ENCODE measurements at places on chromosomes 7 and 10.
A peak's percentile ranks its signal among the peaks of the same experiment; 100 is the strongest.

DNA sequence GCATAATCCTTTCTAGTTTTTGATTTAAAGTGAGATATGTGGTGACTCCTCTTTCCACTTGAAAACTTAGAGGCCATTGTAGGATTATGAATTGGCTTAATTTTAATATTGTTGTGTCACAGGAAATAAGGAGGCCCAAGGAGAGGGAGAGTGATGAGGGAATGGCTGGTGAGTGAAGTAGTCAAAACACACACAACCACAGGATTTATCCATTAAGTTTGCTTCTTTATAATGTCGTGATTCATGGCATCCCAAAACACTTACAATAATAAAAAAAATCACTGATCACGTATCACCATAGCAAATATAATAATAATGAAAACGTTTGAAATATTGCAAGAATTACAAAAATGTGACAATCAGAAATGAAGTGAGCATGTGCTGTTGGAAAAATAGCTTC lies 1215.5 kb upstream of the LRRTM3 start:
- DNase-seq = no peak

GRCh38 chr7:43649755-43650274 lies 66.9 kb downstream of the STK17A start:
- DNase-seq = no peak

GRCh38 chr10:119113751-119114732 lies 10.1 kb downstream of the DENND10 start:
- DNase-seq = no peak

DNA sequence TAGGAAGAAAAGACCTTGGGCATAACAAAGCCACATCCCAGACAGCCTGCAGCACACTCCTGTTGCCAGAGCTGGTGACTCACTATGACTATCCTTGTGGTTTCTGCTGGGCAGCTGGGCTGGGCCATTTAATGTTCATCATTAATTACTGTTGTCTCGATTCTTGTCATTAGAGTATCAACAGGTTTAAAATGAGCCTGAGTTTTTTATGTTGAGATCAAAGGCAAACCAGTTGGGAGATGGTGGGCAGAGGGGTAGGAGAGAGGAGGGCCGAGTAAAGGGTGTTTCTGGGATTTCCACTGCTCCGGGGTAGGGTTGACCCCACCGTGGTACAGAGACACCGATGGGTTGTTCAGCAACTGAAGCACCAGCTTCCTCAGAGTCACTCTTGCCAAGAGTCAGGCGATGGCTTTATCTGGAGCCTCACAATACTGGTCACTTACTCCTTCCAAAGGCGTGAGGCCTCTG lies 128.7 kb upstream of the LYZL1 start:
- DNase-seq = no peak

DNA sequence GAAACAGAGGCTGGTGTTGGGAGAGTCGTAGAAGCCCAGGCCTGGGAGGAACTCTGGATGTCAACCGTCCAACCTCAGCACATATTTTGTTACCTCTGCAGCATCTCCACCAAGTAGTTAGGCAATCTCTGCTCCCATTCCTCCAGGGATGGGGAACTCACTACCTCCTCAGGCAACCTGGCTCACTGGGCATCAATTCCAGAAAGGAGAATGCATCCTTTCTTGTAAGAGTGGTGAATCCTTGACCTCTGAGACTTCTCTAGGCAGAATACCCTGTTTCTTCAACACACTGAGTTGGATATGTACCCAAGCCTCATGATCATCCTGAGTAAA lies 136.7 kb upstream of the ZMIZ1 start:
- no peak for DNase-seq

DNA sequence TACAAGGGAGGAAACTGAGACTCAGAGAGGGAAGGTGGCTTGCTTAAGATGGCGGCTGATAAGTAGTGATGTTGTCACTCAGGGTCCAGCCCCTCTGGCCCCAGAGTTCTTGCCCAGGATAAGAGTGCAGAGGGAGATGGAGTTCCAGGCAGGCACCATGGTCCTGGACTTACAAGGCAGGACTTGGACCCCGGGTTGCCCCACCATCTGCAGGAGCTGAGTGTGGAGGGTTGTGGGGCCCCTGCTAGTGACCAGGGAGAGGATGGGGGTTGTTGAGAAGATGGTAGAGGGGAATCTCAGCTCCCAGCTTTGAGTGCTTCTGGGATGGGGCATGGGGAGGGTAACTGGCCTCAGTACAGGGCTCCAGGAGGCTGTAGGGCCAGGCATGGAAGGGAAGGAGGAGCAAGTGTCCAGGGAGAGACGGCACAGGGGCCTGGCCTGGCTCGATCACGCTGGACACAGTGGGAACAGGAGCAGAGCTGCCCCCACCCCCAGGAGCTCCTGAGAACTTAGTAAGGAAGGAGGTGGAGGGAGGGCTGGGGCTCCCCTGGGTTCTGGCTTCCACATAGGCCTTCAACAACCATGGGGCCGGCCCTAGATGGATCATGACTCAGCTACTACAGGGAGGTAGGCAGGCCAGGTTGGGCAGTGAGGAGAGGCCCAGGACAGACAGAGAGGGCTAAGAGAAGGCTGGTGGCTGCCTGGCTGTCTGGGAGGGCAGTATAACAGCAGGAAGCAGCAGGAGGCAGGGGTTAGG lies 28.2 kb downstream of the PPIF start:
- no peak for DNase-seq

DNA sequence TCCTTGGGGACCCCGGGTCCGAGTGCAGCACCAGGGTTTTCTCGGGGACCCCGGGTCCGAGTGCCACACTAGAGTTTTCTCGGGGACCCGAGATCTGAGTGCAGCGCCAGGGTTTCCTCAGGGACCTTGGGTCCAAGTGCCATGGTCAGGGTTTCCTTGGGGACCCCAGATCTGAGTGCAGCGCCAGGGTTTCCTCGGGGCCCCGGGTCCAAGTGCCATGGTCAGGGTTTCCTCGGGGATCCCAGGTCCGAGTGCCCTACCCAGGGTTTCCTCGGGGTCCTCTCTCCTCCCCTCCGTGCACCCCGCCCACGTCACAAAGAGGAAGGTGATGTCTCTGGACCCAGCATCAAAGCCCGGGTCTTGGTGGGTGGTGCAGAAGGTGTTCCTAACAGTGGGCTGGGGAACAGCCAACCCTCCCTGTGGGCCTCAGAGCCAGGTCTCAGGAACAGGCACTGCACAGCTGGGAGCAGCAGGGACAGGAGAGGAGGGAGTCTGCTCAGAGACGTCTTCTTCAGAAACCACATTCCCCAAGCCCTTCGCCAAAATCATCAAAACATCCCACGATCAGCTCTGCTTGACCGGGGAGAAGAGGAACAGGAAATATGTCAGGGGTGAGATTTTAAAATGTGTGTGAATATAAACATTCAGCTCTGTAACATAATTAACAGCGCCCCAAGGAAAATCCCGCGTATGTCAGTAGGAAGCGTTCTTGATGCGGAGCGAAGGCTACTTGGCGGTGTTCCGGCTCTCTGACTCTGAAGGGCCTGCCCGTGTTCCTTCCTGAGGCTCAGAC lies 540.7 kb downstream of the DNAJB6 start:
- no peak for DNase-seq

- no peak for DNase-seq
These were observed 171.3 kb upstream of the ITGB1 start for GRCh38 chr10:33129141-33129995.

GRCh38 chr7:129136887-129137642 lies 7.4 kb upstream of the TSPAN33 start:
- no peak for DNase-seq

- no peak for DNase-seq
These were observed 123.3 kb upstream of the FZD1 start for GRCh38 chr7:91140982-91141381.

GRCh38 chr10:78740976-78741915 lies 327.5 kb upstream of the ZMIZ1 start:
- DNase-seq = no peak

GRCh38 chr7:133947458-133948254 lies 179.5 kb upstream of the LRGUK start:
- no peak for DNase-seq

- no peak for DNase-seq
These were observed 3.2 kb downstream of the DPYSL4 start for GRCh38 chr10:132189810-132190422.

DNA sequence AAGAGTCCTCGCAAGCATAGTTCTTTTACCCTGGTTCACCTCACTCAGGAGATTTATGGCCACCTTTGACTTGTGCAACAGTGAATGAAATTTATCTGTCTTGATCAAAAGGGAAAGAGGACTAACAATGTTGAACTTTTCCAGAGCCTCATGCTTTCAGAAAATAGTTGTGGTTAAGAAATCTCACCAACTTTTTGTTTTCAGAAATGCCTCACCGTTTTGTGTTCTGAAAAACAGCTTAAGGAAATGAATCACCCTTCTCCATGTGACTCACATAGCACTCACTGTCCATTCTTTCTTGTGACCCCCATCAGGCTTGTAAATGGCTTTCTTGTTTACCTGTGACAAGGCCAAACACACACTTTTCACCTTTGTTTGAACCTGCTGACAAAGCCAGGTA lies 148.6 kb upstream of the FAM3C start:
- no peak for DNase-seq

DNA sequence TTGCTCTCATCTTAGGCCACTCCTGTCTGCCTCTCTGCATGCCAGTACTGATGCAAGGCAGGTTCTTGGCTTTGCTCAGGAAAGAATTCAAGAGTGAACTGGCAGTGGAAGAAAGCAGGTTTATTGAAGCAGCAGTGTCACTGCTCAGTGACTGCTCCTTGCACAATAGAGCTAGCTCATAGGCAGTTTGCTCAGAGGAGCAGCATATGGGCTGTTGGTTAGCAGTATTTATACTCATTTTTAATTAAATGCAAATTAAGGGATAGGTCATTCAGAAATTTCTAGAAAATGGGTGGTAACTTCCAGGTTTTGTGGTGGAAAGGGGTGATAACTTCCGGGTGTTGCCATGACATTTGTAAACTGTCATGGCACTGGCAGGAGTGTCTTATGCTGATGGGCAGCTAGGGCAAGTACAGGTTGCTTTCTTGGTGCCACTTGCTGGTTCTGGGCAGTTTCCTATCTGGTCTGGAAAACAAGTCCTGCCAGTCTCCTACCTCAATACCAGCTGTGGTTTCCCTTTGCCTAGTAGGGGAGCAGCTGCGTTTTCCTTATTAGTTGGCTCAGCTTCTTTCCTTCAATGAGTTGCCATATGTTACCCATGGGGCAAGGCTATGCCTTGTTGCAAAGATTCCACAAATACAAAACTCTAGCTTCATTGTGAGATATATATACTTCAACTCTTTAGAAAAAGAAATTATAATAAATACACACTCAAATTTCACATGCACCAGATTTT lies 64.8 kb upstream of the CALD1 start:
- DNase-seq = no peak

- no peak for DNase-seq
These were observed 15.8 kb upstream of the TRIM8 start for GRCh38 chr10:102628451-102628911.

GRCh38 chr7:151833213-151833651 lies 43.7 kb downstream of the PRKAG2 start:
- DNase-seq = no peak

DNA sequence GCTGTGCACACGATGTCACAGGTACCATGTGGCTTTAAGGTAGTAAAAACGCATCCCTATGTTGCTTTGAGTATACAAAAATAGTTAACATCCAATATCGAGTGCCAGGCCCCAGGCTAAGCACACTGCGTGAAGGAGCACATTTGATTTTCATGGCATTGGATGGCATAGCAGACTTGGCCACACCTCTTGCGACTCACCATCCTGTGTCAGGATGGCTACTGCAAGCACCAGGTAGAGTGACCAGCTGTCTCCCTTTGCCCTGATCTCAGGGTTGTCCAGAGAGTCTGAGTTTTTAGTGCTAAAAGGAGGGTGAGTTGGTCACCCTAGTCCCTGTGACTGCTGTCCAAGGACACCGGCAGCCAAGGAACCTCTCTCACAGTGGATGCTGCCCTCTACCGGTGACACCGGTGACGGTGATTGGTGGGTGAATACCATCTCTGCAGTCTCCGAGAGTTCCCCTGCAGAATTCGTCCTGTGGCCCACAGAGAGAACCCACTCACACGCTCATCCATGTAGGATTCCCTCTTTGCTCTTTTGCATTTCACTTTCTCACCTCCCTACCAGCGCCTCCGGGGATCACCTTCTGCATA lies 76.1 kb downstream of the BICC1 start:
- DNase-seq = no peak

DNA sequence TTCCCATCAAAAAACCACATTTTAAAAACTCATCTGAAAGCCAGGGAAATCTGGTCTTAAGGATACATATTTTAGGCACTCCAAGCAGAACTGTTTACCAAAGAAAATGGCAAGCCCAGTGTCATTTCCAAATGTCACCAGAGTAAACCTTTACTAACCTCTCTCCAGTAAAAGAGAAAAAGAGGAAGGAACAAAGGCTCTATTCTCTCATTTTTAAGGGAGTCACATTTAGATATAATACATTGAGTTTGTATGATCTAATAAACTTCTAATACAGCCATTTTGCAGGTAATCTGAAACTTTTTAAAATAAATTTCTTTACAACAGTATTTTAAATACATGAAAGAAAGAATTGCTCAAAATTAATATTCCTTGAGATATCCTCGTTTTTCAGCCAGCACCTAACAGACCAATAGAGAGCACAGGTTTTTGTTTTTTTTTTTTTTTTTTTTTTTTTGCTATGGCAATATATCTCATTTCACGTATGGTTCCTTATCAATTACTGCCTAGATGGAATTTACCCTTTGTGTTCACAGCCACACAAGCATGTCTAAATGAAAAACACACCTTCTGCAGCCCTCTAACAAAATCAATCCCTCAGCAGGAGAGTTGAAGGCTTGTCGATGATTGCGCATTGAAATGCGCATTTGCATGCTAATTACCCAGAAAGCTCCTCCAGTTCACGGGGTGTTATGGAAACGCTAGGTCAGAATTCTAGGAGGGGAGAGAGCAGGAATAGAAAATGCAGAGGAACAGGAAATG lies 39.8 kb upstream of the MSRB2 start:
- DNase-seq = peak; percentile 11

All from NCI-H526 (cell line).